Activated naive CD8-positive, alpha-beta T cell treated with anti-CD3 and anti-CD28 coated beads, Interleukin-2, amount 10 ng/mL, durations not matched to agents 7 days and 5 days (primary cell): ENCODE measurements at places on chromosomes 13 and 19. TPM values are rescaled to one million over a fixed set of nuclear protein-coding genes. Genes with fewer than 3 reads are reported as not detected.

GRCh38 chr19:29667387-29667783 is 2.1 kb downstream of the PLEKHF1 start:
- H3K27ac ChIP-seq: peak overlapping the region; percentile 88
- H3K27me3 ChIP-seq: no peaks in the 10 kb centered on the region
- peaks cover 33% of the 10 kb centered on the region for H3K36me3 ChIP-seq
- DNase-seq: no peak
- H3K4me1 ChIP-seq: peaks cover 70% of the 10 kb centered on the region

- H3K4me1 ChIP-seq: no peaks in the 10 kb centered on the region
- peaks cover 2% of the 10 kb centered on the region for H3K36me3 ChIP-seq
- H3K27me3 ChIP-seq: no peaks in the 10 kb centered on the region
- H3K4me3 ChIP-seq: no peak overlapping the region
- no peak overlapping the region for H3K27ac ChIP-seq
These were observed 24.3 kb downstream of the ARL11 start for GRCh38 chr13:49652355-49653305.

GRCh38 chr13:101384929-101385328 is 31.4 kb downstream of the NALCN start:
- no peak overlapping the region for H3K27ac ChIP-seq
- no peaks in the 10 kb centered on the region for H3K27me3 ChIP-seq
- no peak overlapping the region for H3K4me3 ChIP-seq

Gene SHC2
- total RNA-seq: 0.53 TPM

Gene BRSK1
- 9.0 TPM for total RNA-seq

- no peaks in the 10 kb centered on the region for H3K27me3 ChIP-seq
- H3K4me1 ChIP-seq: peaks cover 18% of the 10 kb centered on the region
- no peak for DNase-seq
- no peak overlapping the region for H3K27ac ChIP-seq
These were observed 12.5 kb upstream of the MYCBP2 start for GRCh38 chr13:77339408-77339807.

GRCh38 chr13:42633495-42633894 is 59.5 kb downstream of the TNFSF11 start:
- H3K27me3 ChIP-seq: peaks cover 11% of the 10 kb centered on the region
- no peak for DNase-seq
- no peaks in the 10 kb centered on the region for H3K4me1 ChIP-seq
- H3K4me3 ChIP-seq: no peak overlapping the region

DNA sequence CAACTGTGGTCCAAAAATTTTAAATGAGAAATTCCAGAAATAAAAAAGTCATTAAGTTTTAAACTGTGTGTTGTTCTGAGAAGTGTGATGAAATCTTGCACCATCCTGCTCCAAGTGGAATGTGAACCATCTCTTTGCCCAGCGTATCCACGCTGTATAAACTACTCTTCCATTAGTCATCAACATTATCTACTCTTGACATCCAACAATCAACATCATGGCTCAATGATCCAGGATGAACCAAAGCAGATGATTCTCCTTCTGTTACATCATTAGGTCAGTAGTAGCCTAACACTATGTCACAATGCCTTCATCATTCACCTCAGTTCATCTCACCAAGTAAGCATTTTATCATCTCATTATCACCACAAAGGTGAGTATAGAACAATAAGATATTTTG is 55.3 kb downstream of the SUCLA2 start:
- peaks cover 29% of the 10 kb centered on the region for H3K36me3 ChIP-seq
- H3K27me3 ChIP-seq: no peaks in the 10 kb centered on the region
- no peak for DNase-seq
- H3K4me1 ChIP-seq: peaks cover 2% of the 10 kb centered on the region

GRCh38 chr13:102487330-102487729 is 85.5 kb upstream of the FGF14 start:
- H3K27me3 ChIP-seq: no peaks in the 10 kb centered on the region
- DNase-seq: no peak
- H3K4me3 ChIP-seq: no peak overlapping the region
- H3K27ac ChIP-seq: no peak overlapping the region
- no peaks in the 10 kb centered on the region for H3K36me3 ChIP-seq
- no peaks in the 10 kb centered on the region for H3K4me1 ChIP-seq
